ENCODE measurements at places on chromosomes 5 and 9.
A peak's percentile ranks its signal among the peaks of the same experiment; 100 is the strongest.

DNA sequence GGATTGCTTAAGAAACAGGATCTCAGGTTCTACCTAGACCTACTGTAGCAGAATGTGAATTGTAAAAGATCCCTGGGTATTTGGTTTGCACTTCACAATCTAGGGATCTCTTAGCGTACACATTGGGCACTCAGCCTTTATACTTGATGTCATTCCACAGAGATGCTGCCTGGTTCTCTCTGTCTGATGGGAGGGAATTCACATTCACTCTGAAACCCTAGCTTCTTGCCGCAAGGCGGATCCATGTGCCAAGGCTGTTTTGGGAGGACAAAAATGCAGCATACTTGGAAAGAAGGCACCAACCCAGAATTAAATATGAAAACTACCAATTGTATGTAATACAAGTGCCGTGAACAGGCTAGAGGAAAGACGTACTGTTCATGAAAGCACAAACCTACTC is 323.0 kb downstream of the EBF1 start:
- DNase-seq = no peak

- DNase-seq = no peak
These were observed 14.0 kb upstream of the JAK2 start for GRCh38 chr9:4970970-4971641.

DNA sequence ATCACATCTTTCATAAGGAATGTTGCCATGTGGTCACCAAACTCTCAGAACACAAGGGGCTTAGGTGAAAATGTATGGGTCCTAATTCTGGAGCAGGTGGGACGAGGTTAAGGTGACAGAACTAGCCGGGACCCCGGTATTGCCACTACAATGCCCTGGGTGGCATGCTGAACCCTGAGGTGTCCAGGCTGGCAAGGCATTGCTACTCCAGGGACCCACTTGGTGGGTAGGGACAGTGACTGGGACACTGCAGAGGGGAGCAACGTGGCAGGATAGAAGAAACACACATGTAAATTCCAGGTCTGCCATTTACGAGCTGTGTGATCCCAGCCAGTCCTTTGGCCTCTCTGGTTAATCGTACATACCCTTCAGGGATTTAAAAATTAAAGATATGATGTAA is 206.9 kb upstream of the MVB12B start:
- DNase-seq = no peak

DNA sequence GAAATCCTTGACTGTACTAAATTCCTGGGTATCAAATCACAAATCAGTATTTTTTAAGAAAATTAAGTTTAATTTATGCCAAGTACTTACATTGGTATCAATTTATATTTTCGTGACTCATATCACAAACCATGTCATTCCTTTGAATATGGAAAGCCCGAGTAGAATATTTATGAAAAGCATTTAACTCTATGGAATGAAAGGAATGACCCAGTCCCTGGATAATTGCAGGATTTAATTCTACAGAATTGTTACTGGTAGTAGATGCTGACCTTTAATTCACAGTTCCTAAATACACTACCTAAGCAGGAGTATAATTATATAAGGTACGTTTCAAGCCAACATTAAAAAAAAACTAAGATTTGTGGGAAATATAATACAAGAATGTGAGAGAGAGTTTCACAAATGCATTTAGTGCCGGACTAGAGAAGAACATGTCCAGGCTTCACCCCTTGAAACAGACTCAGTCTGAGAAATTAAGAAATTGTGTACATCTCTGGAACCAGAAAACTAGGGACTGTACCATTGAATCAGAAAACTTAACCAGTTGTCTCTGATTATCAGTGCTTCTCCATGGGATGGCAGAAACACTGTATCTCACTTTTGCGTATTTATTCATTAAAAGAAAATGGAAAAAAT is 28.5 kb upstream of the PLPPR1 start:
- DNase-seq = no peak

DNA sequence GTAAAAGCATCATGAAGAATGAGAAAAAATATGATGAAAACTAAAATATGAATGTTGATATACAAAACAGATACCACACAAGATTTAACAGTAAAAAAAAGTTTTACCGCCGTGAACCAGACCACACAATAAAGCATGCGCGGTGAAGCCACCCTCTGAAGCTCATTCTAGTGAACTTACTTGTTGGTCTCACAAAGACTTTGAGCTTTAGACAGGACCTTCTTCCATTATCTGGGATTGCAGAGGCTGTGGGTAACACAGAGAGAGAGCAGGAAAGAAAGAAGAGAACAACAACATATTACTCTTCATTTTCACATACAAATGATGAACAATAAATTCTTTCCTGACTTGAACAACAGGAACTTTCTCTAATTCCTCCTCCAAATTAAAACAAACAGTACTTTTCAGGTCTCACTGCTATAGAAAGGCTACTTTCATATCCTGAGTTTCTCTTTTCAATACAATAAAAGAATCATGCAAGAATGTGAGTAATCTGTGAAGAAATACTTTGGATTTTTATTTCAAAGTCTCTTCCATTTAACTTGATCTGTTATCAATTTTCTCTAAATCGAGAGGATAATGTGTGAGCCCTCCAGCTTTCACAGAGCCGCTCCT is 283.1 kb downstream of the EFNA5 start:
- no peak for DNase-seq

GRCh38 chr9:105127863-105128220 is 116.6 kb upstream of the SLC44A1 start:
- peak; percentile 30 for DNase-seq

- DNase-seq = no peak
These were observed 156.3 kb downstream of the PARP8 start for GRCh38 chr5:50822761-50823160.

DNA sequence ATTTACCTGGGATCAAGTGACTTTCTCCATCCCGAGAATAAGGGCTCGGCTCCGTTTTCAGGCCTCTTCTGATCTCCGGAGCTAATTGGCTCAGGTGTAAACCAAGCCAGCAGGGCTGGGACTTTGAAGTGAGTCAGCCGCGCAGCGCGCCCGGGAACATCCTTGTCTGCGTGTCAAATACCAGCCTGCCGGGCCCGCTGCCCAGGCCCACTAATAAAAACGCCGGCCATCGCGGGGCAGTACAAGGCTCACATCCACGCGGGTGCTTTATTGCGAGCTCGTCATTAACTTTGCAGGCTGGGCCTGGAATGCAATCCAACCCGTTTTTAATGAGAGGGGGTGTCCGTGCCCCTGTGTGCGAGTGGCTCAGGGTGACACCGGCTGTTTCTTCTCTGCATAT is 416.8 kb downstream of the IRX2 start:
- DNase-seq = no peak

GRCh38 chr9:114452219-114453165 is 52.8 kb downstream of the WHRN start:
- DNase-seq = no peak

DNA sequence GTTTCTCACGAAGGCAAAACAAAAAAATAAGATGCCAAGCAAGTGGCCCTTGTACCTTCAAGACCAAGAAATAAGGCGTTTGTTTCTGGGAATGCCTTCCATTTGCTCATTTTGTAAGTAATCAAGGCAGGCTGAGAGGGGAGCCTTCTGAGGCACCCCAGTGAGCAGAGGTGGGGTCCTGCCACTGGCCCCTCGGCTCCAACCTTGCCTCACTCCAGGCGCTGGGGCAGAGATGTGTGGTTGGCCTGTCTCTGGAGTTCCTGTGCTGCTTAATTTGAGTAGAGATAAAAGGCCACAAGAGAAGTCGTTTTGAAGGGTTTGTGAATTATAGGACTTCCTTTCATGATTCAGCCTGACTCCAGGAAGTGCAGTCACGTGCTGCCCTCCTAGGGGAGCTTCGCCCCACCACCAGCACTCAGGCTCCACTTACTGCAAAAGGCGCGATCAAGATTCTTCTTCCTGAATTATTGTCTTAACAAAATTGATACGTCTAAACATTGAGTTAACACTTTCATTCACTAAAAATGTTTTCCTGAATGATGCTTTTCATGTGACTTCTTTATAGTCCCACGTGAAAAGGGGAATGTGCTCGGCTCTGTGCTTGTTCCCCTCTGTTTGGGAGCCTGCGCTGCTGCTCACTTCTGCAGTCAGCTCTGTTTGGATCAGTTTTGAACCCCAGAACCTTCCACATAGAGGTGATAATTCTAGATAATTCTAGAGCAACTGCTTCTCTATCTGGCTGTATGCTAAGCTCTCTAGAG is 13.7 kb downstream of the SYK start:
- no peak for DNase-seq

GRCh38 chr9:133960568-133961129 is 31.5 kb downstream of the VAV2 start:
- peak; percentile 45 for DNase-seq

GRCh38 chr5:115952588-115952987 is 9.7 kb upstream of the LVRN start:
- no peak for DNase-seq

DNA sequence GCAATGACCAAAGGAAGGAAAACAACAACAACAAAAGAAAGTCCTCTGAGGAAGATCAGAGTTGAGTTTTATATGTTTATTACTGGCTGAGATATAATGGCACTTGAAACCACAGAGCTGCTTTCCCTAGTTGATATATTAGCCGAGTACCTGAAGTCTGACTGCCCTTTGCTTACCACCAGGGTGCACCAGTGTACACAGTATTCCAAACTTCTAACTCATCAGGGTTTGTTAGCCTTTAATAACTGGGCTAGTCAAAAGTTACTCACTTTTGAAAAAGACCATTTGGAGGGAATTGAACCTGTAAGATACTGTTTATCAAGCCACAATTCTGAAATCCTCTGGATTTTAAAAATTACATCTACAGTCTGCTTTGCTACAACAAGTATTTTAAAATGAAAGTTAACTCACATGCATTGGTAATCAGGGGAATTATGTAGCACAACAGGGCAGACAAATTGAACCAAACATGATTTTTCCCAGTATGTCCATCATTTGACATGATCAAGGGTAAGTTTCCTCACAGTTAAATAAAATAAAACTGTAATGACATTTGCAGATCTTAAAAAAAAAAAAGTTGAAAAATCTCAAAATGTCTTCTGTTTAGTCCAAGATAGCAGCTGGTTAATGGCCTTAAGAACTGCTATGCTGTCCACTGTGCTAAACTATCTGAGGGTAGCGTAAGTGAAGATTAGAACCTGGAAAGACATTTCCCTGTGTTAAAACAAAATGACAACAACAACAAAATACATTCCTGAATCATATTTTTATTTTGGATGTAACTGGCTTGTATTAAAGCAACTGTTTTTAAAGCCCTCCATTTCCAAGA is 57.3 kb upstream of the C6 start:
- DNase-seq = peak; percentile 61

DNA sequence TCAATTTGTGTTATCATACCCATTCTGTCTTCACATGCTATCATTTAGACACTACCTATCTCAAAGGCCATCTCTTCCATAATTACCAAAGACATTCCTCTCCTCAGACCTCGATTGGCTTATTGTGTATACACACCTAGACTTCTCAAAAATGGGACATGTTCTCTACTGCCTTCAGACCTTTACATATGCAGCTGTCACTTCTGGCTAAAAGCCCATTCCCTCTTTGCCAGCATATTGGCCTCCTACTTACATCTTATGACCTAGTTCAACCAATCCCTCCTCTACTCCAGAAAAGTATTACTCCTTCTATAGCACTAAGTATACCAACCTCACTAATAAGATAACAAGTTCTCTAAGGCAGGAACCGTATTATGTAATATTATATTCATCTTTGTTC is 84.4 kb downstream of the RAPGEF6 start:
- no peak for DNase-seq

GRCh38 chr5:10695055-10695649 is 65.9 kb downstream of the DAP start:
- DNase-seq = peak; percentile 86

DNA sequence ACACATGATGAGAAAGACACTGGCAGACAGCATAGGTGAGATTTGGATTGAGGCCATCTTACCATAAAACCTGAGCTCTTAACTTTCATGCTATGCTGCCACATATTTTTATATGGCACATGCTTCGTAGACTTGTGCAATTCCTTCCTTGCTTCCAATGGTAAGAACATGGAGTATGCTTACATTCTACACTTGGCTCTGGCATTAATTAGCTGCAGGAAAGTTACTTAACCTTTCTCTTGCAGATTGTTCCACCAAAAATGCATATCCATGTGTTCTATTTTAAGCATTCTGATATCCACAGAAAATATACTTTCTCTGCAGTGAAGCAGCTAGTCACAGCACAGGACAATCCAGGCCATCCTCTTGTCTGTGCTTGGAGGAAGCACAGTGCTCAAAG is 119.4 kb downstream of the MPDZ start:
- DNase-seq = no peak

- no peak for DNase-seq
These were observed 40.2 kb upstream of the RAB3C start for GRCh38 chr5:58542709-58543108.

DNA sequence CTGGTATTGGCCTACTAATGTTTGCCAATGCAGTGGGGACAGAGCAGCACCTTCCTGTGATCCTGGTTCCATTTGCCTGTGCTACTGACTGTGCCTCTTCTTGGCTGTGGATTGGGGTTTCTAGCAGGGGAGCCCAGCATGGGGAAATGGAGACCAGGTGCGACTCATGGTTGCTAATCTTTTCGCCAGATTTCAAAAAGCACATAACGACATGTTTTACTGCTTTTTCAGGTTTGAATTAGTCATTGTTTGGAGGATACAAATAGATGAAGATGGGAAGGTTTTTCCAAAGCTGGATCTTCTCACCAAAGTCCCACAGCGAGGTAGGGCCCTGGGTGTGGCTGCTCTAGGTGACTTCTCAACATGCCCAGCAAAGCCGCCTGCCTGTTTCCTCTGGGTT is 57.6 kb downstream of the IPPK start:
- no peak for DNase-seq

DNA sequence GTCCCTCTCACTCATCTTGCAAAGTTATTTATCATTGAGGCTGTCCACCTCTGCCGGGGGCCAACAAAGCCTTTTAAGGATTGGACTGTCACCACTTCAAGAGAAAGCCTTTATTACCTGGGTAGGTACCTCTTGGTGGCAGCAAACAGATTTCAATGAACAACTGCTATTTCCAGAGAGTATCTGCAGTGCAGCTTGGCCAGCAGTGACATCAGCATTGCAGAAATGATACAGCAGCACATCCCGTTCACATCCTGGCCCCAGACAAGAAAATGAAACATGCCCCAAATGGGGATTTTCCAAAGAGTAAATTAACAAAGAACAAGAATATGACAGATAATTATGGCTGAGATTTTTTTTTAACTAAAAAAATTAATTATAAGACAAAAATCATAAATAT is 2.3 kb upstream of the SPATA6L start:
- DNase-seq = no peak

DNA sequence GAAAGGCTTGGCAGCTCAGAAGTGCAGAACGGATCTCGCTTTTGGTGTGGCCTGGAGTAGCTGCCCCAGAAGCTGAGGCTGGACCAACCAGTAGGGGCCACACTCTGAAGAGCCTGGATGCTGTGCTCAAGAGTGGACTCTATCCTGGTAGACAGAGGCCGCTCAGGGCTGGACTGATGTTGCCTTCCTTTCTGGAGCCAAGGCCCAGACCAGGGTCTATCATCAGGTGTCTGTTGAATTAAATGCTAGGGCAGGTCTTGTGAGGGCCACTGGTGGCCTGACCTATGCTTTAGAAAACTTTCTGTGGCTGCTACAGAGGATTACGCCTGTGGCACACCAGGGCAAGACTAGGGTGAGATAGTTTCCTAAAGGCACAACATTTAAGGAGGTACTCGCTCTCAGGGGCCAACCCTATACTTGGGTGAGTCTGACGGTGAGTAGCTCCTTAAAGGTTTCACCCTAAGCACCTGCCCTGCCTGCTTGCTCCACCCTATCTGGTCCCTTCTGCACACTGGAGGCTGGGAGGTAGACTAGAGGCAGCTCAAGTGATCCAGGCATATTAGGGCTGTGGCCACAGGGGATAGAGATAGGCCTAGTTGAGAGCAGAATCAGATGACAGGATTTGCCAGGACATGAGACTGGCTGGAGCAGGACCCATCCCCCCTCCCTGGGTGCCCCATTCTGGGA is 9.8 kb upstream of the IRF1 start:
- no peak for DNase-seq

Measured in AG20443 (cell line).